ENCODE measurements at places on chromosomes 4 and X.

- DNase-seq, result no peak
Measured at GRCh38 chr4:6197433-6198174, 2.7 kb downstream of the JAKMIP1 start.

GRCh38 chr4:16205298-16206164, 20.7 kb downstream of the TAPT1 start:
- DNase-seq, result peak; percentile 58

- no peak for DNase-seq
Measured at GRCh38 chr4:87679449-87680169, 29.5 kb downstream of the DMP1 start.

GRCh38 chr4:24260133-24260715, 324.1 kb downstream of the DHX15 start:
- no peak for DNase-seq

DNA sequence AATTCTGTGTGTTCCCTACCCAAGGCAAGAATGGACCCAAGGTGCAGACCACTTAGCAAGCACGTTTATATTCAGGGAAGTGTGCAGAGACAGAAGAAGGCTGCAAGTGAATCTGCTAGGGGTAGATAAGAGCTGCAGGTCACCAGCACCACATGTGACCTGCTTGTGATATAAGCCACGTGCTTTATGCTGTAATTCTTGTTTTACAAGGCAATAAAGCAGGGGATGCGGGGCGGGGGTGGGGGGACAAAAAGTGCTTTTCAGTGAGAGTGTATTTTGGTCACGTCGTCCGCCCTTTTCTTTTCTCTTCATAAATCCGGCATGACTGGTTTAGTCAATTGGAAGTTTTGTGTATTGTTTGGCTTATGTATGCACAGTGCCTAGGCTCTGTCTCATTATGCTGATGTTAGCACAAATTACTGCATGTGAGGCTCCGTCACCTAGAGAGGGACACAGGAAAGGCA, 192.7 kb downstream of the RBMX2 start:
- DNase-seq, result no peak

- no peak for DNase-seq
Measured at GRCh38 chr4:109005523-109005922, 242.7 kb upstream of the ETNPPL start.

DNA sequence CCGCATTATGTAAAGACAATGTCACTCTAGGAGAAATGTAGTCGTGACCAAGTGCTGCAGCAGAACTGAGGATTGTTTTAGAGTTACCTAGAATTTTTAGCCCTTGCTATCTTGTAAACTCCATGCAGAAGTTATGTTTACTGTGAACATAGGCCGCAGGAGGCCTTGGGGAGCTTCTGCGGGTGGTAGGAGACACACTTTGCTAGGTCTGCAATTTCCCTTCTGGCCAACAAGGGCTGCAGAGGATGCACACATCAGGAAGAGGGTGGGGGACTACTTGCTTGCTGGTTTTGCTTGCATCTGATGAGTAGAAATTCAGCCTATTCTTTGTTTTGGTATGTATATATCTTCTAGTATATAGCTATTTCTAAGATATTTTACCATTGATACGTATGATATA, 23.1 kb downstream of the BANK1 start:
- DNase-seq, result peak; percentile 65

DNA sequence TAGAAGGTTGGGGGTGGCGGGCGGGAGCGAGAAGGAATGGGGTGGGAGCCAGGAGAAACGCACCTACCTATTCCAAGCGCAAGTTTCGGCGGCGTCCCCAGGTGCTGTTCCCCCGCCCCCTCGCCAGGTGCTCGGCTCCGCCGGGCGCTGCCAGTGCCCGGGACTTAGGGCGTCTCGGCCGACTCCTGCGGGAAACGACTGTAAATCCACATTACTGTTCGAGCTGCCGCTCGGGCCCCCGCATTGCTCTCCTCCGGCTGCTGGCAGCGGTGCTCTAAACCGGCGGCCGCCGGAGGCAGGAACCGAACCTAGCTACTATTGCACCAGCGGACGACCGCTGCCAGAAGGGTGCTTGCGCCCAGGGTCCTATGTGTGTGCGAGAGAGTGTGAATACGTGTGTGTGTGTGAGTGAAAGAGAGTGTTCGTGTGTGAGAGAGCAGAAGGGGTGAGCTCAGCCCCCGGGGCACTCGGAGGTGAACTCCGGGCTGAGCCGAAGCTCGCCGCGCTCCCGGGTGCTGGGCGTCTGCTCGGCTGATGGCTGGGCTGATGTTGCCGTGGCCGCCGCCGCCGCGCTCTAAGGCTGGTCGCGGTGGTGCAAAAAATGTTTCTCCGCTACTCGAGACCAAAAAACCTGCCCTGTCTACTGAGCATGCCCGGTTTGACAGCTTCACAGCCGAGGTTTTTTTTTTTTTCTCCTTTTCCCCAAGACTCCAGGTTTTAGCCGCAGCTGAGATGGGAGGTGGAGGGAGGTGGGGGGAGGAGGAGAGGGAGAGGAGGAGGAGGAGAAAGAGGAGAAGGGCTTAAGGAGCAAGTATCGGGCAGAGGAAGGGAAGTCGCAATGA, 115.7 kb upstream of the TEX13C start:
- no peak for DNase-seq

- DNase-seq, result no peak
Measured at GRCh38 chr4:115356176-115356575, 242.8 kb upstream of the NDST4 start.

GRCh38 chr4:187478292-187479140, 517.1 kb upstream of the ZFP42 start:
- DNase-seq, result no peak

- DNase-seq, result no peak
Measured at GRCh38 chr4:189098932-189099696, 841.6 kb upstream of the FRG1 start.

- DNase-seq, result no peak
Measured at GRCh38 chr4:48590884-48591283, 100.8 kb downstream of the ZAR1 start.

DNA sequence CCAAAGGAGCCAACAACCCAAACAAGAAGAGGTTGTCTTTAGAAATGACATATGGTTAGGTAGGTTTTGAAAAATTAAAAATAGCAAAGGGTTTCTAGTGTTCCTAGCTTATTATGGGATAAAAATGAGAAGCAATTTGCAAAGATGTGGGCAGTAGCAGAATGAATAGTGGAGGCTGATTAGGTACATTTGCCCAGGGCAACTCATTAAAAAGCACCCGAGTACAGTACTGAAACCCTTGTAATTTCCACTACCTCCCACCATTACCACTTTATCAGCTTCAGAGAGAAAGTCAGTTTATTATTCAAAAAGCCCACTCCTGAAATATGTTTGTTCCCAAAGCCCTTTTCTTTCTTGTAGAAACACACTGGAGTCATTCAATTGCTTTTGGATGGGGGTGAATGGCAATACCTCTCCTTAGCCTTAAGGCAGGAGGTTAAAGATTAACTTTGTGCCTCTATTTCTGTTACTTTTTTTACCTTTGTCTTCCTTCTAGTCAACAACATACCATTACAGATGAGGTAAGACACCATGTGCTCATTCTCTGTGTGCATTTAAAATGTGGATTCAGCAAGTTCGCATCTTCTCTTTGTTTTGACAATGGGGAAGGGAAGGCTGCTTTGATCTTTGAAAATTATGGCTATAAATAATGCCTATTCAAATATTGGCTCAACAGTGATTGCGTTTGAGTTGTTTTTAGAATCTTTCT, 353.8 kb upstream of the CASK start:
- DNase-seq, result no peak

- DNase-seq, result no peak
Measured at GRCh38 chr4:172985552-172985951, 183.1 kb upstream of the GALNT7 start.

- no peak for DNase-seq
Measured at GRCh38 chr4:40630335-40631021, 814 bp upstream of the RBM47 start.

DNA sequence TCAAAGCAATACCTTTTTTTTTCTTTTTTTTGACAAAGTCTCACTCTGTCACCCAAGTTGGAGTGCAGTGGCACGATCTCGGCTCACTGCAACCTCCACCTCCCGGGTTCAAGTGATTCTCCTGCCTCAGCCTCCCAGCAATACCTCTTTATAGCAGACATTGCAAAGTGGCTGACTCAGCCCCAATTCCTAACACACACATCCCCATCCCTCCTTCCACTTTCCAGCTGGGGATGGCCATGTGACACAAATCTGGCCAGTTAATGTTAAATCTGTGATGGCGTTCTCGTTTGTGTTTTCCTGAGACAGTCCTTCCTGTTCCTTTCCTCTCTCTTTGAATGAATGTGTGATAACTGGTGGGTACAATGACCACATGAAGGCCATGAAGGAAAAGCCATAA, 276.2 kb upstream of the KLF3 start:
- no peak for DNase-seq

DNA sequence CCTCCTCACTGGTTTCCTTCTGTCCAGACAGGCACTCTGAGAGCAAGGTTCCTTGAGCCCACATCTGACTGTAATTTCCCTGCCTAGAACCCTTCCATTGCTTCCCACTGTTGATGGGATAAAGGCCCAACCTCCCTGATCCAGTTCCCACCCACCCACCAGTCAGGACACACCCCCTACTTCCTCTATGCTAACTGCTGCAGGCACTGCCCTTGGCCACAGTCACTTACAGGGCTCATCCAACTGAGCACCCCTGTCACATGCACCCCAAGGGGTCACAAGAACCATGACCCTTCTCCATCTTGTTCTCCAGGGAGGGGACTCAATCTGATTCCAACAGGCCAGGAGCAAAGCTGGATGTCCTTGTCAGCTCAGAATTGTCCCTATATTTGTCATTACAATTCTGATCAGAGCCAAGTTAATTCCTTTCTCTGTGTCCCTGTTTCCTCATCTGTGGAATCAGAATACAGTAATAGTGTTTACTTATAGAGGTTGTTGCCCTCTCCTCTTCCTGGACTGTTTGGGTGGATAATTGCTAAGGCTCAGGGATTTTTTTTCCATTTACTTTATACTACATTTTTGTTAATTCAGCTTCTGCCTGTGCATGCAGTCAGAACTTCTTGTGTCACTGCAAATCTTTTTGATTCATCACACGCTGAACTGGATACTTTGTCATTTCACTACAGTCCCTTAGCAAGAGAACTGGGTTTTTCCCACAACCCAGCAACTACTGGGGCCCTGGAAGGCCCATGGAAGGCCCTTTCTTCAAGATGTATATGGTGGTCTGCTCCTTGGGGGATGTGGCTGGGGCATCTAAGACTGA, 105.6 kb upstream of the MAMLD1 start:
- no peak for DNase-seq

GRCh38 chr4:180657881-180658280, 1585.3 kb upstream of the TENM3 start:
- no peak for DNase-seq

GRCh38 chr4:82839624-82840023, 41.0 kb upstream of the SCD5 start:
- DNase-seq, result no peak

GRCh38 chrX:40996886-40997530, 88.2 kb upstream of the USP9X start:
- DNase-seq, result peak; percentile 70

GRCh38 chr4:75845992-75846391, 56.3 kb downstream of the PPEF2 start:
- DNase-seq, result no peak

DNA sequence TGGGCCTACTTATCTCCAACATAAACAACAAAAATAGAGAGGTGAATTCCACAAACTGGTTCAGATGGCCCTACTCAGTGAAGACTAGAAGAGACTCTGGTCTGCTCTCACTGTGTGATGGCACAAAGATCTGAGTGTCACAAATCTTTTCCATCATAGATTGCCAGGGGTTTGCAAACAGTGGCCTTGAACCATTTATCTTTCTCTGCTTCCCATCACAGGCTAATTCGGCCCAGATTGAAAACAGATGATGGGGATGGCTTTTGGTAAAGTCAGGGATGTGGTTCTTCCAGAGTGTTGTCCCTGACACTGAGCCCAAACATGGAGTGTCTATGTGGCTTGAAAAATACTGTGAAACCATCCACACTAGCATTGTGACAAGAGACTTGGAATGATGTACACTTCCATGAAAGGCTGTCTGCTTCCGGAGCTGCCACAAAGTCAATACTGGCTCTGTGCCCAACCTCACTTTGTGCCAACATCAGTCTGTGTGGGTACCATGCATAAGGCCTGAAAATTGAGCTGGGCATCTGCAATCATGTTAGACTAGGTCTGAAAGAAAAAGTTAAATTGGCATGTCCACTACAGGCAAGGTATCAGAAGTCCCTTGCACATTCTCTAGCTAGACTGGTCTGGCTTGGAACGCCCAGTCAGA, 25.2 kb upstream of the PLAC1 start:
- no peak for DNase-seq

Measured in GF-D8 (cell line).